ENCODE measurements at places on chromosomes 1 and 21.
A peak's percentile ranks its signal among the peaks of the same experiment; 100 is the strongest.

- H3K27ac ChIP-seq, result no peak overlapping the region
- no peaks in the 10 kb centered on the region for H3K27me3 ChIP-seq
- no peak overlapping the region for H3K4me3 ChIP-seq
- no peaks in the 10 kb centered on the region for H3K4me1 ChIP-seq
- H3K36me3 ChIP-seq, result no peaks in the 10 kb centered on the region
Observed at GRCh38 chr1:36955016-36955415, 79.3 kb downstream of the GRIK3 start.

DNA sequence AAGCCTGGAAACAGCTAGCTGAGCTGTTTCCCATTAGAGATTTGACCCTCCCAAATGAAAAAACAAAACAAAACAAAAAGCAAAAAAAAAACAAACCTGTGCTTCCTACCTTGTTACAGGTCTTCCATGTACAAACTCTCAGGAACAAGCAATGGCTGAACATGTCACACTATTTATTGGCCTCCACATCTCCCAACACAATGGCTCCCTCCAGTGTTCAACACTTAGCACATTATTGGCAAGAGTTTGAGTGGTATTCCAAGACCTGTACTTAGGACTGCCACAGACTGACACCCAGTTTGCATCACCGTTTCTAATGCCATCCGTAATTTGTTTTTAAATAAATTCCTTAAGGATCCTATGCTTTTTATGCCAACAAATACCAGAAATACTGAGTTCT is 195.0 kb upstream of the OLFM3 start:
- H3K27me3 ChIP-seq, result no peaks in the 10 kb centered on the region
- no peaks in the 10 kb centered on the region for H3K4me1 ChIP-seq
- no peak overlapping the region for H3K4me3 ChIP-seq
- peak; percentile 20 for DNase-seq
- no peaks in the 10 kb centered on the region for H3K36me3 ChIP-seq

- no peaks in the 10 kb centered on the region for H3K27me3 ChIP-seq
- H3K4me3 ChIP-seq, result no peak overlapping the region
- no peaks in the 10 kb centered on the region for H3K4me1 ChIP-seq
Observed at GRCh38 chr1:41754540-41754939, 164.2 kb downstream of the HIVEP3 start.

GRCh38 chr1:231162970-231163829 is 1.3 kb downstream of the TRIM67 start:
- H3K4me3 ChIP-seq, result no peak overlapping the region
- DNase-seq, result no peak
- no peak overlapping the region for H3K27ac ChIP-seq
- peaks cover 14% of the 10 kb centered on the region for H3K27me3 ChIP-seq
- no peaks in the 10 kb centered on the region for H3K36me3 ChIP-seq

- DNase-seq, result no peak
- H3K27ac ChIP-seq, result no peak overlapping the region
- H3K4me1 ChIP-seq, result no peaks in the 10 kb centered on the region
- no peaks in the 10 kb centered on the region for H3K36me3 ChIP-seq
- H3K4me3 ChIP-seq, result no peak overlapping the region
- no peaks in the 10 kb centered on the region for H3K27me3 ChIP-seq
Observed at GRCh38 chr1:239574112-239574511, 187.7 kb downstream of the CHRM3 start.

DNA sequence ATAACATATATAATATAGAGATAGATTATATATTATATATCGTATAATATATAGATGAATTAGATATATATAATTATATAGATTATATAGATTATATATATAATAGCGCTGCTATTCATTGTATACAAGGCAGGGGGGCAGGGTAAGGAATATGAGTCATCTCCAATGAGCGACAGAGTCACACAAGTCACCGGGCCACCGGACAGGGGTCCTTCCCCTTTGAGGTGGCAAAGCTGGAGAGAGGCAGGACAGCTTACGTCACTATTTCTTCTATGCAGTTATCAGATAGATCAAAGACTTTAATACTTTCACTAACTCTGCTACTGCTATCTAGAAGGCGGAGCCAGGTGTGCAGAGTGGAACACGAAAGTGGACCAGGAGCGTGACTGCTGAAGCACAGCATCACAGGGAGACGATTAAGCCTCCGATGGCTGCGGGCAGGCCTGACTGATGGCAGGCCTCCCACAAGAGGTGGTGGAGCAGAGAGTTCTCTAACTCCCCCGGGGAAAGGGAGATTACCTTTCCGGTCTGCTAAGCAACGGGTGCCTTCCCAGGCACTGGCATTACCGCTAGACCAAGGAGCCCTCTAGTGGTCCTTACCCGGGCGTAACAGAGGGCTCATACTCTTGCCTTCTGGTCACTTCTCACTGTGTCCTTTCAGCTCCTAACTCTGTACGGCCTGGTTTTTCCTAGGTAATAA is 2154.7 kb downstream of the MRPL39 start:
- DNase-seq, result peak; percentile 21
- H3K27me3 ChIP-seq, result no peaks in the 10 kb centered on the region
- no peak overlapping the region for H3K4me3 ChIP-seq
- H3K4me1 ChIP-seq, result no peaks in the 10 kb centered on the region

- no peak overlapping the region for H3K4me3 ChIP-seq
- peak overlapping the region; percentile 84 for H3K27ac ChIP-seq
- H3K27me3 ChIP-seq, result no peaks in the 10 kb centered on the region
- H3K4me1 ChIP-seq, result peaks cover 20% of the 10 kb centered on the region
- peak; percentile 55 for DNase-seq
Observed at GRCh38 chr1:8217011-8217711, 100.8 kb upstream of the SLC45A1 start.

DNA sequence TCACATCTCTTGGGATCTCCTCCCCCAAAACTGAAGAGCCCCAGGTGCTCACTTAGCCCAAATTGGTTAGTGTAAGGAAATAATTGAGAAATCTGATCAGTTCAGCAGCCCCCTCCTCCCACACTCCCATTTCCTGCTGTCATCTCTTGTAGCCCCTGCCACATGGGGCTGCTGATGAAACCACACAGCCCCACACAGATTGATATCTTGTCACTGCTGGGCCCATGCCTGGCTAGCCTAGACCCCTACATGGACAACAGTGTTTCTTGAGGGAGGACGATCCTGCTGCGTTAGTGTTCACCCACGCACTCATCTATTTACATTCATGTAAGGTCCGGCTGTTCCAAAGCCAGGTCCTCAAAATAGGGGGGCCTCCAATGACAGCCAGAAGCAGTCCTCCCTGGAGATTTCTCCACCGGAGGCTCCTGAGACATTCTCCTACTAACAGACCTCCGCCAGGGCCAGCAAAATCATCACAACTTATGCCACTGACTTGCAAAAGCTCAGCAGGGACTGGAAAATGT is 23.9 kb upstream of the RXRG start:
- no peak overlapping the region for H3K27ac ChIP-seq
- H3K36me3 ChIP-seq, result no peaks in the 10 kb centered on the region
- H3K4me1 ChIP-seq, result no peaks in the 10 kb centered on the region
- DNase-seq, result no peak
- peaks cover 7% of the 10 kb centered on the region for H3K27me3 ChIP-seq

GRCh38 chr1:174967845-174968705 is 31.7 kb upstream of the CACYBP start:
- H3K36me3 ChIP-seq, result no peaks in the 10 kb centered on the region
- H3K4me3 ChIP-seq, result no peak overlapping the region
- H3K27me3 ChIP-seq, result no peaks in the 10 kb centered on the region
- no peak for DNase-seq
- H3K4me1 ChIP-seq, result peaks cover 52% of the 10 kb centered on the region

GRCh38 chr1:6807782-6808181 is 22.5 kb downstream of the CAMTA1 start:
- no peaks in the 10 kb centered on the region for H3K27me3 ChIP-seq
- no peak overlapping the region for H3K27ac ChIP-seq
- H3K4me3 ChIP-seq, result no peak overlapping the region
- H3K36me3 ChIP-seq, result no peaks in the 10 kb centered on the region

DNA sequence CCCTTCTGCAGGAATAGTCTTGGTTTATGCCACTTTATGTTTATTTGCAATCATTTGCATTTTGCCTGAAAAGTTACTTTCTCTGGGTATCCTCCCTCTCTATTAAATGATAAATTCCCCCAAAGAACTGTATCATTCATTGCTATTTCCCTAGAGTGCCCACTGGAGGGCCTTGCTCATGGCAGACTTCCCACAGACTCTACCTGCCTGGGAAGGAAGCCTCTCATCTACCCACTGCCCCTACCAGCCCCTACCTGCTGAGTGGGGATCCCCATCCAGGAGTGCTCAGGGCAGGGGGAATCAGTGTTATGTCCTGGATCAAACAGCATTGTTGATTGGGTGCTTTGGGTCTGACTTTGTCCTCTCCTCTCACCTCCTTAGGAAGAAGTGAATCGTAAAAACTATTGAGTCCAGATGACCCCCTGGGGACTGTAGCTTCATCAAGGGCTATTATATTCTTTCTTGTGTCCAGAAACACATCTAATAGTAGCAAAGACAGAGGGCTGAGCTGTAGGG is 6.8 kb upstream of the LRRN2 start:
- H3K36me3 ChIP-seq, result no peaks in the 10 kb centered on the region
- DNase-seq, result no peak
- no peak overlapping the region for H3K27ac ChIP-seq
- H3K4me1 ChIP-seq, result no peaks in the 10 kb centered on the region
- no peak overlapping the region for H3K4me3 ChIP-seq
